ENCODE measurements at places on chromosomes 13 and 19.

DNA sequence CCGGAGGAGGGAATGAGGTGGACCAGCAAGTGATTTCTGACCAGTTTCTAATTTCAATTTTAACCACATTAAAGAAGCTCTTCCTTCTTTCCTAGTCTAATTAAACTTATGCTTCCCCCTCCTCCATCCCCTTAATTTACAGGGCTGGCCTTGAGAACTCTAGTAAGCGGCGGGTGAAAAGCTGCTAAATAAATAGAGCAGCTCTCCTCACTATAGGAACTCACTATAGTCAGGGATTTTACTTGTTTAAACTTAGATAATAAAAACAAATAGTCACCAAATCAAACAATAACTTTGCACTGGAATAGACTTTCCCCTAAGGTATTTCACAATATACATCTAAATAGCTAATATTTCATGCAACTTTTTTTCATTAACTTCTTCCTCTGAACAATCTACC is 1838.2 kb upstream of the PRR20A start:
- no peak for DNase-seq

- no peak for DNase-seq
Measured at GRCh38 chr13:32297206-32297605, 18.0 kb downstream of the ZAR1L start.

- DNase-seq = no peak
Measured at GRCh38 chr13:50326811-50327210, 311.6 kb downstream of the KCNRG start.

- peak; percentile 93 for DNase-seq
Measured at GRCh38 chr19:46784262-46785053, 3.9 kb downstream of the SLC1A5 start.

- DNase-seq = no peak
Measured at GRCh38 chr13:45372189-45373161, 31.5 kb upstream of the TPT1 start.

DNA sequence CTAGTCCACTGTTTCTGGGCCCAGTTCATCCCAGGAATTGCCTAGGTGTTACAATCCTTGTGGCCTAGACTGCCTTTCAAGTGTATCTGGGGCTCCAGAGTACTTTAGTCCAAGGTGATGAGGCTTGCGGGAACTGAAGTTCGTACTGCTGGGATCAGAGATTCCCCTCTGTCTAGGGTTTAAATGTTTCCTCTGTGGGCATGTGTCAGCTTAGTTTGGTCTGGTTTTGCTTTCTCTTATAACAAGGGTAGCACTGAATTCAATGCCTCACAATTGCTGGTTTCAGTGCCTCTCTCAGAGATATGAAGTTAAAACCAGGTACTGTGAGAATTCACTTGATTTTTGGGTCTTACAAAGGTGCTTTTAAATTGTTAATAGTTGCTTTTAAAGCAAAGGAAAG is 30.8 kb downstream of the RGCC start:
- no peak for DNase-seq
